ENCODE measurements at places on chromosomes 5 and 9.

GRCh38 chr5:181186022-181186421, 19.0 kb downstream of the TRIM7 start:
- DNase-seq, result no peak

GRCh38 chr9:12739014-12739652, 35.7 kb upstream of the LURAP1L start:
- no peak for DNase-seq

DNA sequence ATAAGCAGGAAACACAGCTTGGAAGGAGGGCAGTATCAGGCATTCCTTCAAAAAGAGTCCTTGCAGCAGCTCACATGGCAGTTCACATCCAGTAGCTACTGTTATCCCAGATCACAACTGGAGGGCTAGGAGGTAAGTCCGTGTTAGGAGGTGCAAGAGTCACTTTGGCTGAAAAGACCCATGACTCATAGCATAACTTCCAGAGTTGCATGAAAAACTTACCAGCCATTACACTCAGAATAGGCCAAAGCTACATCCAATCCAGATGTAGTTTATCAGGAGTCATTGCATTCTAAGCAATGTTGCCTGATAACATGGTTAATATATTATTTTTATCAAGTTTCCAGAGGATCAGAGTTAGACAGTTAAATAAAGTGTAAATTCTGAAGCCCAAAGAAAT, 1126.4 kb upstream of the SEMA6A start:
- no peak for DNase-seq

DNA sequence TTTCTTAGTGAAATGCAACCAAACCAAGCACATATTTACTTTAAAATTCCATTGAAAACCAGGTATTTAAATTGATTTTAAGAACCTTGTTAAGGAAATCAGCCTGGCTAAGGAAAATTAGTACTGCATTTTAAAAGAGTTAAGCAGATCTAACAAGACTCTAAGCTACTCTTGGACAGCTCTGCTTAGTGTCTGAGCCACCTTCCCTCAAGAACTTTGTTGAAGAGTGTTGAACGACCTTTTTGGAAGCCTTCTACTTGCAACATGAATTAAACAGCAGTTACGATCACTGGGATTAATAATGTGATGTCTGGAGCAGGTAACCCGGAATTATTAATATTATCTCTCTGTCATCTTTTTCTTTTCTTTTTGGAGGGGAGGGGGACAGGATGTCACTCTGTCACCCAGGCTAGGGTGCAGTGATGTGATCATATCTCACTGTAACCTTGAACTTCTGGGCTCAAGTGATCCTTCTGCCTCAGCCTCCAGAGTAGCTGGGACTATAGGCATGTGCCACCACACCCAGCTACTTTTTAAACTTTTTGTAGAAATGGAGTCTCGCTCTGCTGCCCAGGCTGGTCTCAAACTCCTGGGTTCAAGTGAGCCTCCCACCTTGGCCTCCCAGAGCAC, 74.7 kb downstream of the ANKRD55 start:
- DNase-seq, result no peak

- DNase-seq, result no peak
Observed at GRCh38 chr5:56414066-56414465, 180.9 kb upstream of the ANKRD55 start.

DNA sequence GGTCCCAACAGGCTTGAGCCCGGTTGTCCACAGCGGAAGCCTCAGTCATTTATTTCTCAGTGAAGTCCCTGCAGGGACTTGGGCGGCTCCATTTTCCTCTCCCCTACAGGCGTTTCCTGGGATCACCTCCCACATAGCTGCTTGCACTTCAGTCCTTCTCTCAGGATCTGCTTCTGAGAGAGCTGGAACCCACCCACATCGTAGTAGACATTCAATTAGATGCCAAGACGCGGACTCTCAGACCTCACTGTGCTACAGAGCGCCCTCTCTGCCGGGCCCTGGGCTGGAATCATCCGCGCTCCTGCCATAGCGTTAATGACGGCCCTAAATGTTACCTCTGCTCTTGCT, 54.0 kb upstream of the ROR2 start:
- no peak for DNase-seq

DNA sequence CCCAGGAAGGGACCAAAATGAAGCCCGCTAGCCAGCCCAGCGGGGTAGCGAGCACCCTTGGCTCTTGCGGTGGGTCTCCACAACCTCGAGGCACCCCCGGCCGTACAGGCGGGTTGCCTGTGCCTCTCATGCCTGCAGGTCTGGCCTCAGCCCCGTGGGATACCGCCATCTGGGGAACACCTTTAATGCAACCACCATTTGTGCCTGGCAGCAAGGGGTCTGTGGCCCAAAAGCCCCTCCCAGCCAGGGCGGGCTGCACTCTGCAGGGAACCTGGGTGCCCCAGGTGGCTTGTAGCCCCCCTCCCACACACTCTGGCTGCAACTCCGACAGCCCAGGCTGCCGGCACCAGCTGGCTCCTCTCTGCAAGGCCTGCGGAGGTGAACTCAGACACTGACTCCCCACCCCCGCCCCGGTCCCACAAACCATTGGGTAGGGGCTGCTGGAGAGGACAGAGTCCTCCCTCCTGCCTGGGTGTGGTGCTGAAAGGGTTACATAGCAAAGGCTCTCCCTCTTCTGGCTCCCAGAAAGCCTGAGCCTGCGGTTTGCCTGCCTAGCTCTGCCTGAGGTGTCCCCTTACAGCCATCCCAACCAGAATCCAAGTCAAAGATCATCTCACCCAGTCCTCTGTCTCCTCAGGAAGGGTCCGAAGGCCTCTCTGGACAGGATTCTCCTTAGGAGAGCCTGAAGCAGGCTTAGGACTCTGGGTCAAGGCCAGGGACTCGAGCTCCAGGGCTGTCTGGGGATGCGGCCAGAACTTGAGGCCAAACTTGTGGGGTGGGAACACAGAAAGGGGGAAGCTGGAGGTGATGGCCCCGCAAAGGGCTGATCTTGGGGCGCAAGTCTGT, 109.4 kb downstream of the PSD2 start:
- no peak for DNase-seq

DNA sequence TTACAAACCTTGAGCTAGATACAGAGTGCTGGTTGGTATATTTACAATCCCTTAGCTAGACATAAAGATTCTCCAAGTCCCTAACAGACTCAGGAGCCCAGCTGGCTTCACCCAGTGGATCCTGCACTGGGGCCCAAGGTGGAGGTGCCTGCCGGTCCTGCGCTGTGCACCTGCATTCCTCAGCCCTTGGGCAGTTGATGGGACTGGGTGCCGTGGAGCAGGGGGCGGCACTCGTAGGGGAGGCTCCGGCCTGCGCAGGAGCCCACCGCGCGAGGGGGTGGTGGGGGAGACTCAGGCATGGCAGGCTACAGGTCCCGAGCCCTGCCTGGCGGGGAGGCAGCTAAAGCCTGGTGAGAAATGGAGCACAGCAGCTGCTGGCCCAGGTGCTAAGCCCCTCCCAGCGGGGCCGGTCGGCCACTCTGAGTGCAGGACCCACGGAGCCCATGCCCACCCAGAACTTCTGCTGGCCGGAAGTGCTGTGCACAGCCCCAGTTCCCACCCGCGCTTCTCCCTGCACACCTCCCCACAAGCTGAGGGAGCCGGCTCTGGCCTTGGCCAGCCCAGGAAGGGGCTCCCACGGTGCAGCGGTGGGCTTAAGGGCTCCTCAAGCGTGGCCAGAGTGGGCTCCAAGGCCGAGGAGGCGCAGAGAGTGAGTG, 1464.7 kb downstream of the EFNA5 start:
- DNase-seq, result no peak

DNA sequence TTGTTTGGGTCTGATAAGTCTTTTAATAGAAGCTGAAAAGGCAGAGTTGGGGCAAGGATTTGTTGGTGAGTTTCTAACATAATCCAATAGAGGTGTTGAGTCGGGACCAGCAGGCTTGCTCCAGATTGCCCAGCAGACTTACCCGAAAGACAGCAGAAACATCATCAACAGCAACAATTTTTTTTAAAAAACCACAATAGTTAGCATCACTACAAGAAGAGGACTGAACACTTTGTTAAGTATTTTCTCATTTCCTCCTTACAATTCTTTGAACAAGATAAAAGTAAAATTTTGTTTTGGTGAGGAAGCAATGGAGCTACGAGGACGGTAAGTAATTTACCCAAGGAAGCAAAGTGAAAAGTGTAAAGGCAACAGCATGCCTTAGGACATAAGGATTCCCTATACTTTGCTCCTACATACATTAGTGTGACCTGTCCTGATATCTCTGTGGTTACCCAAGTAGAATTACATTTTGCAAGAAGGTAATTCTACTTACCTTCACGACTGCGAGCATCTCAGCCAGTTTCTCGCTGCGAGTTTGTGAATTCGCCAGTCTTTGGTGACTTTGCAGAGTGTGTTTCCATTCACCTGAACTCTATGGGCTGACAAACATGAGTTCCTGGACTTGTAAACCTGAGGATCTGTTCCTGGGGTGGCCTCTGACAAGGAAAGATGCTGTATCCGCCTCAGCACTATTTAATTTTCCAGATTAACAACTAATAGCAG, 13.2 kb downstream of the ITK start:
- DNase-seq, result no peak

GRCh38 chr5:103901885-103902284, 339.3 kb upstream of the NUDT12 start:
- no peak for DNase-seq

- DNase-seq, result no peak
Observed at GRCh38 chr5:101678481-101679193, 617.4 kb downstream of the SLCO4C1 start.

DNA sequence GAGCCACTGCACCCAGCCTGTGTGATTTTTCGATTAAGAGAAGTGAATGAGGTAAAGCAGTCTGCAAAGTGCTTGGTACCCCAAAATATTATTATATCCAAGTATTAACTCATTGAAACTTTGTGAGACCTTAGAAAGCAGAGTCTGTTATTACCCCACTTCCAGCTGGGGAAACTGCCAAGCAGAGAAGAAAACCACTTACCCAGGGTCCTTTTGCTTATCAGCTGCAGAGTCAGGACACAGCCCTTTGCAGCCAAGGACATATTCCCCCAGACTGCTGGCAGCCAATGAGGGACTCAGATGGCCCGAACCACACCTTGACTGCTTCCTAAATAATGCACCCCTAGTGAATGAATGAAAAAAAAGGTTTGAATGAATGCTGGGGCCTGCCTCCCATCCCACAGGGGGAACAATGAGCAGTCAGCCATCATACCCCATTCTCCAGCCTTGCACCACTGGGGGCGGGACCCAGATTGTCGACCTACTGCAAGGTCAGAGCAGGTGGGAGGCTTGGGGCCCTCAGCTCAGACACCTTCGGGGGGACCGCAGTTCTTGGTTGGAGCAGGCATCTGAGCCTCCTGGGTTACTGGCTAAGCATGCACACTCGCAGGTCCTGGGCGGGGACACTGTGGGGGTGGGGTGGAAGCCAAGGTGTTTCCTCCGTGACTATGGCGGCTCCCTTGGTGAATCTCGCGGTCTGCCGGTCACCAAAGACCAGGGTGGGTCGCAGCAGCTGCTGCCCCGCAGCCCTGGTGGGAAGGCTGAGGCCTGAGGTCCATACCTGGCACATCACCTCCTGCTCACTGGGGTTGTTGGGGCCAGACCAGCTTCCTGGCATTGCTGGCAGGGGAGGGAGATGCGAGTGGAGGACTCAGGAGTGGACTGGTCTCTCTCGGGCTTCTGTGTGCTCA, 29.7 kb downstream of the PRRT1B start:
- DNase-seq, result no peak

GRCh38 chr5:167952278-167952995, 339.0 kb upstream of the WWC1 start:
- no peak for DNase-seq

Data from esophagus squamous epithelium (tissue), 5 donors.